T-helper 17 cell (primary cell): ENCODE measurements at places on chromosomes 3 and 15.

DNA sequence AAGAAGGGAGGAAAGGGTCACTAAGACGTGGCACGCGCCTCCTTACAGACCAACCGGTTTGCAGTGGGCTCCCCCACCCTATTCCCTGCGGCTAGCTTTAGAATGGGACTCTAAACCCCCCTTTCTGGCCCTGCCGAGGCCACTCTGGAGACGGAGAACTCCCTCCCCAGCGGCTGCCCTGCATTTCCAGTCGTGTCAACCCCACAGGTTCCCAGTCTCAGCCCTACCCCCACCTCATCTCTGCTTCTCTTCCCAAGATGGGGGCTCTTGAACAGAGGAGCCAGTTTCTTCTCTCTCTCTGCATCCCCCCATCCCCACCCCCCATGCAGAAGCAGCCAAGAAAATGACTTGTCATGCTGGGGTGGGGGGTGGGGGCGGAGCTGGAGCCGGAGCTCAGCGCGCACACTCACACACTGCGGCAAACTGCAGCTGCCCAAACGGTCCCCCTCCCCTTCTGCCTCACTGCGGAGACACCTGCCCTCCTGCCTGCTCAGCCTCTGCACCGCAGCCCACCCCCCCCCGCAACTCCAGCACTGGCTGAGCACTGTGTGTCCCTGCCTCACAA is 871 bp downstream of the MAP1A start:
- no peak for DNase-seq

- DNase-seq: no peak
Measured at GRCh38 chr3:177820683-177821316, 623.5 kb upstream of the TBL1XR1 start.

GRCh38 chr3:133779626-133780203 is 25.9 kb upstream of the SRPRB start:
- no peak for DNase-seq

- DNase-seq: no peak
Measured at GRCh38 chr3:189584645-189585044, 46.5 kb upstream of the TP63 start.

GRCh38 chr15:25220834-25221233 is 218.0 kb downstream of the UBE3A start:
- DNase-seq: no peak

DNA sequence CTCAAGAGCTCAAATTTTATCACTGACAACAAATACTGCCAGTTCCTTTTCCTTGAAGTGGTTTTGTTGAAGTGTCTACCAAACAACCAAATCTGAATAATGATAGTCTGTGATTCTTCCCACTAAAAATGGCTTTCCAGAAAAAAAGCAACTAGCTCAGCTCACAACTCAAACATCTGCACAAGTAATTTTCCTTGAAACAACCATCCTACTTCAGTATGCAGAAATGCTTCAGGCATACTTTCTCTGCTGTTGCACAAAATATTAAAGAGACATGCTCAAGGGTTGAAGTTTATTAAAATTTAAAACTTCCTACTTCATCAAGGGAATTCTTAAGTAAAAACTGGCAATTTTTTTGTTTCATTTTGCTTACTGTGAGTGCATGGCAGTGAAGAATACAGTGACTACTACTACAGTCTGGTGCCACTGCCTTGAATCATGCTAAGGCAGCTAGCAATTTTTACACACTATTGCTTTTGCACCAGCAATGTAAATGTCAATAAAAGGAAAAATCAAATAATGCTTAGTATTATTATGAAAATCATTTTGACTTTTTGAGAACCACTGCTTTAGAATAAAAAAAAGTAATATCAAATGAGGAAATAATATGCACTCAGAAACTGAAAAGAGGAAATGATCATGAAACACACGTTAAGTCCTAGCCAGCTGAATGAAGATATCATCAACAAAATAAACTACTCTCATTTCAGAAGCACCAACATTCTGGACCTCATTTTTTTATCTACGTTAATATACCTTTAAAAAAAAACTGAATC is 33.6 kb downstream of the VPS13C start:
- DNase-seq: no peak

GRCh38 chr3:11769704-11770476 is 76.8 kb downstream of the TAMM41 start:
- no peak for DNase-seq

GRCh38 chr3:134336587-134336986 is 37.7 kb downstream of the AMOTL2 start:
- no peak for DNase-seq

GRCh38 chr3:42680271-42680670 is 5.1 kb upstream of the KLHL40 start:
- no peak for DNase-seq

GRCh38 chr3:43012174-43012573 is 33.1 kb downstream of the GASK1A start:
- no peak for DNase-seq

DNA sequence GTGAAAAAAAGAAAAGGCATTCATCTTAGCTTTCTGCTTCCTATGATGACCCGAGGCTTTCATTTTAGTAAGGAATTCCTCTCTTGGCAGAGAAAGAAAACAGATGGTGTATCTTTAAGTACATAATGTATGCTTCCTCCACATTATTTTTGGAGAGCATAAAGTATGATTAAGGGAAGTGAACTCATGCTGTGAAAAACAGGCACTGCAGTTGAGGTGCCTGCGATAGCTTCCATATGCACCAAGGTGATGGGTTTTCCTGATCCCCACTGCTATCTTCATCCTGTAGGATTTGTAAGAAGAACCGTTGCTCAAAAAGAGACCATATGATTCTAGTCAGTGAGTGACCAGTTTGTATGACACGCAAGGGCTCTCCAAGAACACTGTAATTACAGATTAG is 411.5 kb upstream of the MCTP2 start:
- DNase-seq: no peak

- DNase-seq: no peak
Measured at GRCh38 chr3:153547970-153548369, 385.9 kb downstream of the RAP2B start.

DNA sequence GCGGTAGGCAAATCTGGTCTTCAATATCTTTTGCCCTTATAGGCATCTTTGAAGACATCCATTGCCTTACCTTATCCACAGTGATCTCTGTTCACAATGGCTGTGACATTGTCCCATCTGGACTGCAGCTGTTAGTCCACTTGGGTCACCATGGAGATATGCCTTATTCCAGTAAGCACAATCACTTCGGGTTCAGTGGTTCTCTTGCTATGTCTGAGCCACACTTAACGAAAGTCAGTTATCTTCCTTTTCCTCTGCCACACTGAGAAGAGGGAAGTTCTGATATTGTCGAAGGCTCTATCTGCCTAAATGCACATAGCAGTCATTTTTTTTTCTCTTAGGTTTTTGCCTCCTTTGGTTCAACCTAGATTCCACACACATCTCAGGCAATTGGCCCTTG is 119.0 kb upstream of the SATB1 start:
- no peak for DNase-seq

- no peak for DNase-seq
Measured at GRCh38 chr3:14145670-14146380, 21.0 kb downstream of the TMEM43 start.

- no peak for DNase-seq
Measured at GRCh38 chr15:72319360-72319984, 485 bp downstream of the CELF6 start.

- no peak for DNase-seq
Measured at GRCh38 chr15:58977887-58978286, 9.6 kb upstream of the RNF111 start.

DNA sequence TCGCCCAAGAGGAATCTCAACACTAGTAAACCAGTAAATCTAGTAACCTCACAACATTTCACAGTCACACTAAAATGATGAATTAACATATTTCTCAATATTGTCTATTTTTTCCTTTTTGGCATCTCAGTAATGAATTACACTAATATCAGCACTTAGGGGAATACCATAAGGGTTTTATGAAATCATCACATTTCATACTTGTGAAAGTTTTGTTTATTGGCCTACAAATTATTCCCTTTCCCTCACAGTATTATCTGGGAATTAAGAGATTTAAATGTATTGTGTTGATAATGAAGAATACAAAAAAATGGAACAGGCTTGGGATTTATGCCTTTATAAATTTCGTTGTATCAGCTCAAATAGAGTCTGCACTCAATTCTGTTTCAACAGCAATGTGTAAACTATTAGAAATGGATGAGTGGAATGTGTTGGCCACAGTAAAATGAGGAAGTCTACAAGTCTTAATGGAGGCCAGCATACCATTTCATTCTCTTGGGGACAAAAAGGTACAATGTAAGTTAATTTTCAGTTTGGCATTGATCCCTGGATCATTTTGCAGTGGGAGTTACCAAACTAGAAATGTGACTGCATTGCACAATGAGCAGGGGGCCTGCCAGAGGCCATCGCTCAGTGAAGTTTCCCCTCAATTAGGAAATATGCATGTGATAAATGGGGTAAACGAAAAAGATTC is 195.4 kb downstream of the FMN1 start:
- no peak for DNase-seq

- DNase-seq: no peak
Measured at GRCh38 chr3:151923901-151924300, 50.5 kb downstream of the SUCNR1 start.

DNA sequence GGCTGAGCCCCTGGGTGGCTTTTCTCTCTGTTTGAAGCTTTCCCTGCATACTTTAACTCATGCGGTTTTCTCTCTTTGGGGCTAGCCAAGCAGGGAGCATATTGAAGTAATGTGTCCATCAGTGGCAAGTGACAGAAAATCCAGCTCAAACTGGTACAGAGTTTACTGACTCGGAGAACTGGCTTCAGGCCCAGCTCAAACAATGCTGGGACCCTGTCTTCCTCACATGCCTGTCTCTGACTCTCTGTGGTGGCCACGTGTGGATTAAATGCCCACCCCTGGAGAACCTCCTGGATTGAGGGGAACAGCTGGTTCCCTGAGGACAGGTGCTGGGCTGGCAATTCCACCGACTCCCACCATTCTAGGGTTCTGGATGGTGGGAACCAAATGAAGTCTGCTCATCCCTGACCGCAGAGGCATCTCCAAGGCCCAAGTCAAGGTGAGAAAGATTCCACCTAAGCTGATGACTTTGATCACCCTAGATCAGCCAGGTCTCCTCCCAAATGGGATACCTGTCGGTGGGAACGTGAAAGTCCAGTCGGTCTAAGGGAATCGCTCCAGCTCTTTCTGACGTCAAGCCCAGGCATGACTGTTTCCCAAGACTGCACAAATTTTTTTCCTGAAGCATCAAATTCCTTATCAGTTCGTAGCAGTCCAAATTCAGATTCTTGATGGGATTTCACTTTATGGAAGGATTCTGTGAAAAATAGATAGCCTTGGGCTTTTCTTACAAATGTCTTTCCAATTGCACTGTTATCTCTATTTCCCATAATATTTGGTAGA is 16.3 kb upstream of the HDAC11 start:
- no peak for DNase-seq
